ENCODE measurements at places on chromosomes 3 and 15.

DNA sequence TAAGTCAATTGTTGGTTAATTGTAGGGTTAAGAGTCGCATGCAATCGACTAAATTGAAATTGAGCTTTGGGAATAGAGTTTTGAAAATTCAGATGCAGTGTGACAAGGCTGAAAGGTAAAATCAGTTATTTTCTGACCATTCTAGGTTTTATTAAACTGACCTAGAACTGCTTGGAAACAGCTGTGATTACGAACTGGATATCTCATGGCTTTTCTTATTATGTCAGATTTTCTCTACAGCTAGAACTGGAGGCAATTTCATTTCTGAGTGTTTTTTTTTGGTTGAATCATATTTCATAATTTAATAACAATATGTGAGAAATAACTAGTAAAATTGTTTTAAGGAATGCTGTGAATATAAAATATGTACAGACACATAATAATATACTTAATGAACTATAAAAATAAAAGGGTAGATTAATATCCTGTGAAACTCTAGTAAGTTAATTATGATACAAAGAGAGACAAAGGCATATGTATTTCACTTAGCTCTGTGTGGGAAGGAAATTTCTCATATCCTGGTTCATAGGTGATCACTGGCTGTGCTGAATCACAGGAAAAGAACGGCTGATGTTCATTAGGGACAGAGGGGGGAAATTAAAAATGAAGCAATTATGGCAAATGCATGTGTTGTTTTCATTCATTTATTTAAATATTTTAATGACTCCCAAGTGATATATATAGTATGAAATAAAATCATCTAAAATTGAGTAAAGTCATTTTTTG, 403.2 kb downstream of the ZIC1 start:
- H3K27me3 ChIP-seq, result no peaks in the 10 kb centered on the region
- H3K4me1 ChIP-seq, result peaks cover 6% of the 10 kb centered on the region
- H3K27ac ChIP-seq, result no peak overlapping the region
- H3K36me3 ChIP-seq, result no peaks in the 10 kb centered on the region
- no peak for DNase-seq

GRCh38 chr15:99090011-99090699, 14.7 kb upstream of the SYNM start:
- H3K27me3 ChIP-seq, result peaks cover 15% of the 10 kb centered on the region
- DNase-seq, result peak; percentile 54
- no peaks in the 10 kb centered on the region for H3K4me1 ChIP-seq
- H3K36me3 ChIP-seq, result no peaks in the 10 kb centered on the region
- H3K4me3 ChIP-seq, result no peak overlapping the region

- H3K27me3 ChIP-seq, result no peaks in the 10 kb centered on the region
- no peak overlapping the region for H3K4me3 ChIP-seq
- peaks cover 13% of the 10 kb centered on the region for H3K4me1 ChIP-seq
- H3K36me3 ChIP-seq, result no peaks in the 10 kb centered on the region
Measured at GRCh38 chr3:53730576-53730975, 115.6 kb downstream of the CHDH start.

DNA sequence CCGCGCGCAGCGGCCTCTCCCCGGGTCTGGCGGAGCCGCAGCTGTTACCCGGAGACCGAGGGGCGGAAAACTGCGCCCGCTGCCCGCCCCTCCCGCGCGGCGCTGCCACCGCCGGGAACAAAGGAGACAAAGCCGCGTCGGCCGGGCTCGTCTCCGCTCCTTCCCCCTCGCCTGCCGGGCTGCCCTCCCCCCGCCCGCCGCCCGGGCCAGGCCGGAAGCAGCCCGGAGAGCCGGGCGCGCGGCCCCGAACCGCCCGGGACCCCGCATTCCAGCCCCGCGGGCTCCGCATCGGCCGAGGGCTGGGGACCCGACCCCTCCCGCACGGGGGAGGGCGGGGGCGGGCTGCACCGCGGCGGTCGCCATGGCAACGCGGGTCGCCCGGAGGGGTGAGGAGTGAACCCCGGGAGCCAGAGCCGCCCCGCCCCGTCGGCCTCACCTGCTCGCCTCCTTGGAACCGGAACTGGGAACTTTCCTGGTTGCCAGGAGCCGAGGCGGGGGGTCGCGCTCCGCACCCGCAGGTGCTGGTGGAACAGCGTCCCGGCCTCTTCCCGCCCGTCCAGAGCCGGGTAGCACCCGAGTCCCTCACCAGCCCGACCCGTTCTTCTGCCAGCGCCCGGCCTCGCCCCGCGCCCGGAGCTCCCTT, 448 bp downstream of the PLXNB1 start:
- H3K27me3 ChIP-seq, result no peaks in the 10 kb centered on the region
- DNase-seq, result peak; percentile 86
- H3K4me3 ChIP-seq, result peak overlapping the region; percentile 94
- peaks cover 52% of the 10 kb centered on the region for H3K4me1 ChIP-seq
- peak overlapping the region; percentile 99 for H3K27ac ChIP-seq

- H3K4me3 ChIP-seq, result no peak overlapping the region
- no peak overlapping the region for H3K27ac ChIP-seq
- peaks cover 22% of the 10 kb centered on the region for H3K4me1 ChIP-seq
- no peak for DNase-seq
- H3K27me3 ChIP-seq, result peaks cover 3% of the 10 kb centered on the region
- peaks cover 6% of the 10 kb centered on the region for H3K36me3 ChIP-seq
Measured at GRCh38 chr3:124385996-124386395, 344.3 kb upstream of the UMPS start.

DNA sequence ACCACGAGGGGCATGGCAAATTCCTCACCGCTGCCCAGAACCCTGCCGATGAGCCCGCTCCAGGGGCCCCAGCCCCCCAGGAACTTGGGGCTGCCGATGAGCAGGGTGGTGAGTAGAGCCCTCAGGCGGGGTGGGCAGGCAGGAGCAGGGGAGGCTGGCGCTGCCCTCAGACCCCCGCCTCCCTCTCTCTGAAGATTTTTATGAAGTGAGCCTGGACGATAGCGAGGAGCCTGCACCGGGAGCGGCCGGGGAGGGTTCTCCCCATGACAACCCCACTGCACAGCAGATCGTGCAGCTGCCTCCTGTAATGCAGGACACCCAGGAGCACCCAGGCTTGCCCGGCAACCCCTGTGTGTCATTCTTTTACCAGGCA, 56.7 kb upstream of the UBE2Q2 start:
- peak; percentile 51 for DNase-seq
- peaks cover 47% of the 10 kb centered on the region for H3K27me3 ChIP-seq
- peaks cover 5% of the 10 kb centered on the region for H3K4me1 ChIP-seq
- H3K36me3 ChIP-seq, result no peaks in the 10 kb centered on the region
- no peak overlapping the region for H3K27ac ChIP-seq

DNA sequence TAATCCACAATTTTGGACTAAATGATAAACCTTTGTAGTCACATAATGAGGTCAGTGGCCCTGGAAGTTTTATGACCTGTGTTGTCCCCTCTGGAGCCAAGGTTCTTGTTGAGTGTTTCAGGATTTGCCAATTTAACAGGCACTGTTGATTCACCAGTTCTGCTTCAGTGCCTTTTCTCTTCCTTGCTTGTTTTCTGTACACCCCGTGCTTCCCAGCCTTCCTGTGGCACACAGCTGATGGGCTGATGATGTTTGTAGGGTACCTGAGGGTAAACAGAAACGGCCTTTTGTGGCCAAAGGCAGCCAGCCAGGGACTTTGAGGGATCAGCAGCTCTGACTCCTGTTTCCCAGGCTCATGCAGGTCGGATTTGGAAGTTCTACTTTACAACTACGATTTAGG, 13.3 kb downstream of the GYG1 start:
- peaks cover 18% of the 10 kb centered on the region for H3K36me3 ChIP-seq
- no peak overlapping the region for H3K27ac ChIP-seq
- no peaks in the 10 kb centered on the region for H3K27me3 ChIP-seq
- H3K4me1 ChIP-seq, result no peaks in the 10 kb centered on the region
- DNase-seq, result no peak
- H3K4me3 ChIP-seq, result no peak overlapping the region

GRCh38 chr3:151076626-151077025, 8.8 kb upstream of the MED12L start:
- no peak overlapping the region for H3K4me3 ChIP-seq
- DNase-seq, result no peak
- H3K27me3 ChIP-seq, result no peaks in the 10 kb centered on the region
- H3K36me3 ChIP-seq, result no peaks in the 10 kb centered on the region
- no peaks in the 10 kb centered on the region for H3K4me1 ChIP-seq

GRCh38 chr3:138479438-138479863, 45.0 kb downstream of the ESYT3 start:
- H3K27me3 ChIP-seq, result no peaks in the 10 kb centered on the region
- H3K27ac ChIP-seq, result no peak overlapping the region

- peaks cover 12% of the 10 kb centered on the region for H3K4me1 ChIP-seq
- no peak for DNase-seq
- no peaks in the 10 kb centered on the region for H3K36me3 ChIP-seq
- no peaks in the 10 kb centered on the region for H3K27me3 ChIP-seq
- no peak overlapping the region for H3K4me3 ChIP-seq
Measured at GRCh38 chr15:79008659-79009058, 63.8 kb upstream of the CTSH start.

- H3K27me3 ChIP-seq, result no peaks in the 10 kb centered on the region
- H3K4me3 ChIP-seq, result no peak overlapping the region
- peaks cover 8% of the 10 kb centered on the region for H3K4me1 ChIP-seq
- no peak for DNase-seq
- H3K27ac ChIP-seq, result no peak overlapping the region
- peaks cover 17% of the 10 kb centered on the region for H3K36me3 ChIP-seq
Measured at GRCh38 chr3:98791341-98792325, 28.5 kb downstream of the ST3GAL6 start.

DNA sequence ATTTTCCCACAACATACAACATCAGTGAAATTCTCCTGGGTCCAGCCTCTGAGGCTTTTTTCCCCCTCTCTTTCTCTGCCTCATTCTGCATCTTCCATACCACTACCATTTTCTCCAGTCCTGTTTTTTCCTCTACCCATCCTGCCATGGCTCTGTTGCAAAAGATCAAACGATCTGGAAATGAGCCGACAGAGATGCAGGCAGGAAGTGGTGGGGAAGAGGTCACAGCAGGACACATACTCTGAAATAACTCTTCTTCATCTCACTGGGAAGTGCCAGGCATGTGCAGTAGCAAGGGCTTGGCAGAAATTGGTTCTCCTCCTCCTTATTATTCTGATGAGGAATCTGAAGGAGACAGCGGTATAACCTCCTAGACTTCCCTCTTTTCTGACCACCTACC, 114.3 kb downstream of the CORO2B start:
- H3K4me1 ChIP-seq, result peaks cover 20% of the 10 kb centered on the region
- no peak overlapping the region for H3K27ac ChIP-seq
- no peak overlapping the region for H3K4me3 ChIP-seq
- DNase-seq, result no peak
- peaks cover 3% of the 10 kb centered on the region for H3K27me3 ChIP-seq
- no peaks in the 10 kb centered on the region for H3K36me3 ChIP-seq

- H3K36me3 ChIP-seq, result peaks cover 14% of the 10 kb centered on the region
- no peak overlapping the region for H3K4me3 ChIP-seq
- no peaks in the 10 kb centered on the region for H3K27me3 ChIP-seq
- DNase-seq, result no peak
- no peaks in the 10 kb centered on the region for H3K4me1 ChIP-seq
- H3K27ac ChIP-seq, result no peak overlapping the region
Measured at GRCh38 chr3:67472674-67473201, 181.7 kb downstream of the SUCLG2 start.

- H3K27me3 ChIP-seq, result no peaks in the 10 kb centered on the region
- peak overlapping the region; percentile 82 for H3K27ac ChIP-seq
Measured at GRCh38 chr3:33096093-33096868, 665 bp downstream of the GLB1 start.

DNA sequence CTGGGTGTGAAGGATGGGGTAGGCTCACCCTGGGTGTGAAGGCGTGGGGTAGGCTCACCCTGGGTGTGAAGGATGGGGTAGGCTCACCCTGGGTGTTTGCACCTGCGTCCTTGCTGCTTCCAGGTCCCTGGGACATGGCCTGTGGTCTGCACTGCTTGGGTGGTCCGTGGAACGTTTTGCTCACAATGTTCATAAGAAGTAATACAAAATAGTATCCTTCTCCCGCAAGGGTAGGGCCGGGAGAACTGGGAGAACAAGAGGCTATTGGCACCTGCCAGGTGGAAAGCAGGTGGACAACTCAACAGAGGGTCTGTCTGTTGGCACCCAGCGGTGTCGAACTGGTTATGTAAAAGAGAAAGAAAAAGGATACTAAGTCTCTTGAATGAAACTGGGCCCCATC, 17.0 kb upstream of the PCSK6 start:
- peaks cover 2% of the 10 kb centered on the region for H3K4me1 ChIP-seq
- H3K27ac ChIP-seq, result no peak overlapping the region
- peaks cover 8% of the 10 kb centered on the region for H3K27me3 ChIP-seq
- H3K36me3 ChIP-seq, result no peaks in the 10 kb centered on the region
- H3K4me3 ChIP-seq, result no peak overlapping the region

- H3K27ac ChIP-seq, result peak overlapping the region; percentile 39
- peaks cover 8% of the 10 kb centered on the region for H3K4me1 ChIP-seq
- H3K27me3 ChIP-seq, result no peaks in the 10 kb centered on the region
- no peaks in the 10 kb centered on the region for H3K36me3 ChIP-seq
Measured at GRCh38 chr15:100250176-100250800, 91.5 kb downstream of the ADAMTS17 start.

GRCh38 chr3:120775411-120775810, 32.9 kb downstream of the GTF2E1 start:
- no peak overlapping the region for H3K27ac ChIP-seq
- DNase-seq, result no peak
- H3K27me3 ChIP-seq, result no peaks in the 10 kb centered on the region
- no peak overlapping the region for H3K4me3 ChIP-seq

- DNase-seq, result no peak
- H3K4me1 ChIP-seq, result peaks cover 10% of the 10 kb centered on the region
- no peak overlapping the region for H3K4me3 ChIP-seq
Measured at GRCh38 chr3:74301056-74301455, 313.4 kb downstream of the CNTN3 start.

- H3K27ac ChIP-seq, result no peak overlapping the region
- no peaks in the 10 kb centered on the region for H3K27me3 ChIP-seq
- peaks cover 4% of the 10 kb centered on the region for H3K36me3 ChIP-seq
- peaks cover 45% of the 10 kb centered on the region for H3K4me1 ChIP-seq
- peak overlapping the region; percentile 23 for H3K4me3 ChIP-seq
Measured at GRCh38 chr15:78049691-78050440, 27.6 kb downstream of the TBC1D2B start.

GRCh38 chr15:65857718-65858402, 11.4 kb upstream of the RAB11A start:
- H3K4me1 ChIP-seq, result peaks cover 7% of the 10 kb centered on the region
- no peak overlapping the region for H3K4me3 ChIP-seq
- H3K36me3 ChIP-seq, result no peaks in the 10 kb centered on the region
- no peak for DNase-seq
- no peak overlapping the region for H3K27ac ChIP-seq
- no peaks in the 10 kb centered on the region for H3K27me3 ChIP-seq

DNA sequence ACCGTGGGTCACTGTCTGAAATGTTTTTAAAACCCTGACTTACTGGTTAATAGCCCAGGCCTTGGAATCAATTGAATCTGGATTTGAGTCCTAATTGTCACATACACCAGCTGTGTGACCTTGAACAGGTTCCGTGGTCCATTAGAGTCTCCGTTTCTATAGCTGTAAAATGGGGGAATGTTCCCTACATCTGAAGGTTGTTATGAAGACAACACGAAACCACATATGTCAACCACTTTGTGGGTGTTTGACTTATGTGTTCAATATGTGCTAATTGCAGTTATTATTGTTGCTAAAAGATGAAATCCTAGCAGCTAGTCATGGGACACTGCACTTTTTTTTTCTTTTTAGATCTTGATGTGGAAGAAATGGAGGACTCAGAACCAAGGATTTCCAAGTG, 35.3 kb downstream of the ZBTB38 start:
- H3K27me3 ChIP-seq, result no peaks in the 10 kb centered on the region
- DNase-seq, result no peak
- peak overlapping the region; percentile 57 for H3K4me3 ChIP-seq
- H3K4me1 ChIP-seq, result peaks cover 20% of the 10 kb centered on the region

GRCh38 chr15:28185148-28185895, 86.2 kb upstream of the OCA2 start:
- H3K36me3 ChIP-seq, result peaks cover 16% of the 10 kb centered on the region
- H3K4me1 ChIP-seq, result no peaks in the 10 kb centered on the region
- DNase-seq, result no peak
- H3K27me3 ChIP-seq, result no peaks in the 10 kb centered on the region
- H3K4me3 ChIP-seq, result no peak overlapping the region
- H3K27ac ChIP-seq, result no peak overlapping the region

Measured in type B pancreatic cell (in vitro differentiated cells).